ENCODE measurements at places on chromosomes 3 and 15.

DNA sequence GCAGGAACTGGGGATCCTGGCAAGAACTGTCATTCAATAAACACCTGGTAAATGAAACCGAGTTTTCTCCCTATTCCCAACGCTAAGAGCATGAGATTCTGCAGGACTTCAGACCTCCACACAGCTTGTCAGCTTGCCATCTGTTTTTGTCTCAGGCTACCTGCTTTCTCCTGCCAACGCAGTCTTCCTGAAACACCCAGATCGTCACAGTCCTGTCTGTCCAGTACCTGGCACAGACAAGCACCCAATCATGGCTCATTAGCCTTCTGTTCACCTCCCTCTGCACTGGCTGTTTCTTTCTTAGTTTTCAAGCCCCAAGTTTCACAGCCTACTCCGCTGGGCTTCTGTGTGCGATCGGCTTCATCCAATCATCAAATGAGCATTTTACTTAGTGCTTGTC is 5.0 kb downstream of the SLC12A8 start:
- DNase-seq = no peak

GRCh38 chr3:180409170-180409569 is 192.8 kb upstream of the TTC14 start:
- DNase-seq = no peak

DNA sequence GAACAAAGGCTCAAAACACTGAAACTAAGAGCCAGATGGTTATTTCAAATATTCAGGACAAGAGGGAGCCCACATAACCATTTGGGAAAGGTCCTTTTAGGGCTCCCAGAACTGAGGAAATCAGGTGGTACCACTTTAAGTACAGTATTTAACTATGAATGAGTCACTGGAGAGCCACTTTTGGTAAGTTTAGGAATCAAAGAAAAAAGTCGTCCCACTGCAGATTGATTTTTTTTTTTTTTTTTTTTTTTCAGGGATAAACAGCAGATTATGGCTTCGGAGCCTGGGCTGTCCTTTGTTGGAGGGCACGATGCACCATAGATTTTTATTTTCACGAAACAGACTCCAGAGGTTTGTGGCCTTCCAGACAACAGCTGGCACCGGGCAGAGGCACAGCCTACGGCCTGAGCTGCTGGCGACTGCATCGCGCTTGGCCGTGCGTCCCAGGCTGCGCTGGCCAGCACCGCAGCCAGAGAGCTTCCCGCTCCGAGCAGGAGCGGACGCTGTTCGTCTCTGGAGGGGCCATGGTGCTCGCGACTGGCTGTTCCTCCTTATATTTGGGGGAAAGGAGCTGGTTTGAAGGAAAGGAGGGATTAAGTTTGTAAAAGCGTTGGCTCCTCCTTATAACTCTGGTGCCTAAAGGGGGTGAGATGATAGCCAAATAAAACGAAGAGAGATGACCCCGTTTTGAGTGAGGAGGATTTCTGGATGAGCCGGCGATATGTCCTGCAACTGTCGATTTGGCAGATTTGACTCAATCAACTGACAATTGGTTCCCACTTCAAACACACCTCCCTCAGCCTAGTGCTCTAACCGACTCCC is 152.9 kb upstream of the GOLIM4 start:
- no peak for DNase-seq

DNA sequence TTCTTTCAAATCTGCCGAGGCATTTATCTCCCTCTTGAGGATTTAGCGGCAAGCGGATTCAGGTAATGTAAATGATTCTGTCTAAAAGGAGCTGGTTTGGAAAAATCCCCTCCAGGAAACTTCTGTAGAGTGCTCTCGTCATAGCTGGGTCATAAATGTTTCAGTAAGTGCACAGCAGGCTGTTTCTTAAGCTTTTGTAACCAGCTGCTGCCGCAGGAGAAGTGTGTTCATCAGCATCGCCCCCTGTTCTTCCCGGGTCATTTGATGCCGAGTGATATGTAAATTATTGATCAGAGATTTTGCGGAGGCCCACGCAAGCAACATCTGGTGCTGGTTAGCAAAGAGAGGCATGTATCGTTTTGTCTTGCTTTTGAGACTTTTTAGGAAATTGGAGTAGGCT is 53.1 kb downstream of the DNASE1L3 start:
- DNase-seq = no peak

- DNase-seq = no peak
Measured at GRCh38 chr3:4514321-4514720, 21.2 kb downstream of the ITPR1 start.

DNA sequence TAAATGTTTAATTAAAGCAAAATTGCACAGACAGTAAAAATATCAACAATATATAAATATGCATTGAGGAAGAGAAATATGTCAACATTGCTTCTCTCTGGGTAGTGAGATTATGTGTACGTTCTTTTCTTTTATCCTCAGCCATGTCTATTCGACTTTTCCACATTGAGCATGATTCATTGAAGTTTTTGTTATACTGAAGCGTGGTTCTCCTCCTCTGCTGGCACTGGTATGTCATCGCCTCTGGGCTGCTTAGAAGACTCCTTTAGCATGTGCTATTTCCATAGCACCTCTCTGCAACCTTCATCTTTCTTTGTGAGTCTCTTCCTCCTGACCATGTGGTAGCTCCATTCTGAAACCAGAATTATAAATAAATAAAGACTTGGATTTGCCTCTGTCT is 65.8 kb upstream of the AKAP13 start:
- DNase-seq = no peak

- no peak for DNase-seq
Measured at GRCh38 chr3:185175370-185175987, 22.6 kb upstream of the C3orf70 start.

DNA sequence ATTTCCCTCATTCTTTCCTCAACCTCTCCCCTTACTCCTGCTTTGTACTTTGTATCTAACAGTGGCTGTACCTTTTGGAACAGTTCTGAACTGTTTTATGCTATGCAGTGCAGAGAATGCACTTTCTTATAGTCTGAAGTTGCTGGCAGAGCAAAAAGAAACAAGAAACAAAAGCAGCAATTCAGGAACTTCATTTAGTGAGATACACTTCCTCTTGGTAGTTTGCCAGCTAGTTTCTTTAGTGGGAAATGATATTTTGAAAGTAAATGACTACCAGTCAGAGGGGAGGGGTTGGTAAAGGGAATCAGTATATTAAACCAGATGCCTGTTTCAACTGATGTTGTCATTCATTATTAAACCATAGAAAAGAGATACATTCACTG is 55.0 kb upstream of the CHD2 start:
- no peak for DNase-seq

- no peak for DNase-seq
Measured at GRCh38 chr3:104428337-104428925, 938.3 kb upstream of the ALCAM start.

DNA sequence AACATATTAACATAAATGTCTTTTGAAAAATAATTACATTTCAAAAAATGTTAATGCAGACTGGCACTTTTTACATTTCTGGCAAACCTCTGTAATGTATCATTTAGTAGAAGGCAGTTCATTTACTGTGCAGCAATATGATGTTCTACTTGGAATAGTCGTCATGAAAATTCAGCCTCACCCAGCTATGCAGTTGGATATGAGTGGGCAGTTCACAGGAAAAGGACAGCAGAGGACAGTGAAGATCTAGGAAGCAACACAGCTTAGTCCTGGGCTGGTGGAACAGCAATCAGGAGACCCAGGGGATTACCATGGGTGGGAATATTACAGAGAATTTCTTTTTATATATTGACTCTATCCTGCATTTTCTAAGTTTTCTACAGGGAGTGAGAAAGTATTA is 63.6 kb downstream of the ANO10 start:
- no peak for DNase-seq

- DNase-seq = no peak
Measured at GRCh38 chr15:73539212-73540128, 93.7 kb downstream of the NPTN start.

DNA sequence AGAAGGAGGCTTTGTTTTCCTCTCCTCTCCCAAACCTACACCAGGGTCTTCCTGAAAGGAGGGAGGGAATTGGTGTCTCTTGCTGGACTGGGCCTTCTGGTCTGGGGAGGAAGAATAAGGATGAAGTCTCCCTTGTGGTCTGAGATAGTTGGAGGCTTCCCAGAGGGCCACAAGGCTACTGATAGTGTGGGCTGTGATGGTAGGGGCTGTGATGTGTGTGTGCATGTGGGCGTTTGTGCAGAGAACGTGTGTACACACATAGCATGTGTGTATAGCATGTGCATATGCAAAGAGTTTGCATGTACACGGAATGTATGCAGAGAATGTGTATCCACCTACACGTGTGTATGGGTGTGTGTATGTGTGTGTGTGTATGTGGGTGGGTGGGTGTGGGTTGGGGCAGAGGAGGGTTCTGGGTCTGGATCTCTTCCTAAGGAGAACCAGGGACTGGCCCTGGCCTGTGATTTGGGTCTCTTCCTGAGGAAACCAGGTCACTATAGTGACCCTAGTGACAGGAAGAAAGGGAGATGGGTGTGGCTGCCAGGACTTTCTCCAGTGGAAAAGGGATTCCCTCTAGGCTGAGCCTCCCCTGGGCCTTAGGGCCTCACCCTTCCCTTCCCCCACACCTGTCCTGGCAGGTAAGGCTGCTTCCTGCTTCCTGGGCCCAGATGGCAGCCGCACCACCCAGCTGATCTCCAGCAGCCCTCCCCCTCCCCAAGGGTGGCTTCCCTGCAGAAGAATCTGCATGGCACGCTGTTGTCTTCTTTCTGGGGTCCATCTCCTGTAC is 1.7 kb downstream of the FLNB start:
- no peak for DNase-seq

DNA sequence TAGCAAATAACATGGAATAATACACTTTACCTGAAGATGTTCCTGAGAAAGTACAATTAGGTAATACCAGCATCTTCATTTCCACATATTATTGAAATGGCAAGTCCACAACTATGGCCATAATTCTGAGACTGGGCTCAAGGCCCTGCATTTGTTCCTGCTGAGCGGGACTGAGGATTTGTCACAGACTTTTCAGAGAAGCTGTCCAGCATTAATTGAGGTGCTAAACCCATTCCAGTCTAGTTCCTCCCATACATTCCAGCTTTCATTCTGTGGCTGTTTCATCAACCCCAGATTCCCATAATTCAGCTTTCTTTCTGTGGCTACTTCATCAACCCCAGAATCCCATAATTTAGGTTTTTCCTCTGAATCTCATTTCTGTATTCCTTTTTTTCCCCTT is 293.4 kb upstream of the GBE1 start:
- no peak for DNase-seq

DNA sequence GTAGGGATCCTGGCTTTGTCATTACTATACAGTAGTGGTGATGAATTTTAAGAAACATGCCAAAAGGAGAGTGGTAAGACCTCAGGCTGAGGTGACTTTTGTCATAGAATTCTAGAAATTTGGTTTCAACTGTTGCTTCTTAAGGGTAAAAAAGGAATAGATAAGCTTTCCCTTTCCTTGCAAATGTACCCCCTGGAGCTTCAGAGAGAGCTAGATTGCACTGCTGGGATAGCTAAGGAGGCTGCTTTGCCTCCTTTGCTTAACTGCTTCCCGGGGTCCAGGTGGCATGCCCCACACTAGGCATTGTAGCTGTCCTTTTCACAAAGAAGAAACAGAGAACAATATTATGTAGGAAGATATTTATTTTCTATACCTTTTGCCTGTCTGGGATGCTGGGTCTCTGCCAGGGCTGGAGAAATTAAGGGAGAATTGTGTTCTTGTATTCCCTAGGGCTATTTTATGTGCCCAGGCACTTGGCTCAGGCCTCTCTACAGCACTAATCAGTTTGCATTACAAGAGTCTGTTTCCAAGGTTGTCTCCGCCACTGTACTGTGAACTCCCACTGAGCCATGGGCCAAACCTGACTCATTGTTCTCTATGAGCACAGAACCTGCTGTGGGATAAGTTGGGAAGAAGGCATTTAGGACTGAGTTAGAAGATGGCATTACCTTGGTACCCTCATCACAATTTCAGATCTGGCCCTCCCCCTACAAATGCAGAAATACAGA is 460.0 kb downstream of the PDCD6IP start:
- no peak for DNase-seq

DNA sequence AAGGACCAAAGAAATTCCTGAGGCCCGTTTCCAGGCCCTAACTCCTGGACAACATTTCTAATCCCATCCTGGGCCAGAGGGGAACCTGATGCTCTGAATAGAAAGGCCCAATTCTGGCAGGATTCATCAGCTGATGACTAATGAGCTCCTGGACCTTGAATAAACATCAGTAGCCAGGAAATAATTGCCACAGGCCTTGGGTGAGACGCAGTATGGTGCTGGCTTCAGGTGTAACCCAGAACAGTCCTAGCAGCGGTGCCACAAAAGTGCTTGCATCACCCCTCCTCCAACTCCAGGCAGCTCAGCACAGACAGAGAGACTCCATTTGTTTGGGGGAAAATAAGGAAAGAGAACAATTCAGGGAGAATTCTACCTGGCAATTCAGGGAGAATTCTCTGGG is 184.7 kb upstream of the POU1F1 start:
- DNase-seq = no peak

GRCh38 chr15:74376226-74376625 is 8.8 kb upstream of the CYP11A1 start:
- no peak for DNase-seq

DNA sequence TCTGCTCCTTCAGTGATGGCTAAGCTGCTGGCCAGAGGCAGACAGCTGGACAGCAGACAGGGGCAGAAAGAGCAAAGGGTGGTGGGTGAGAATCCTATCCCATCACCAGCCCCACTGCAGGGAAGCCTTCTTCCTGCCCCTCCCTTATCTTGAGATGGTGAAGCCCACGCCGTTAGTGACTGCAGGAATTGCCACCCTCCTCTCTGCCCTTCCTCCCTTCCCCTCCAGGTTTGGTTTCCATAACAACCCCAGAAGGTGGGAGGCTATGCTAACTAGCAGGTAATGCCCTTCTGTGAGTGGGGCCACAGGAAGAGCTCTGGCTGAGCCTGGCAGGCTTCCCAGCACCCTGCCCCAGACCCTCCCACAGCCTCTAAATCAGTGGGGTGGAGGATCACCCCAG is 32.8 kb downstream of the SCN5A start:
- DNase-seq = no peak

- DNase-seq = no peak
Measured at GRCh38 chr15:26516102-26516980, 256.5 kb downstream of the GABRB3 start.

GRCh38 chr3:194572944-194573491 is 60.2 kb downstream of the TMEM44 start:
- no peak for DNase-seq

GRCh38 chr3:144770915-144771351 is 799.3 kb downstream of the DIPK2A start:
- DNase-seq = no peak

GRCh38 chr3:16900779-16901440 is 16.2 kb downstream of the PLCL2 start:
- no peak for DNase-seq

GRCh38 chr3:29178809-29179793 is 101.8 kb upstream of the RBMS3 start:
- DNase-seq = no peak

- no peak for DNase-seq
Measured at GRCh38 chr15:85389772-85390171, 9.4 kb downstream of the AKAP13 start.

Data from activated CD4-positive, alpha-beta T cell treated with anti-CD3 and anti-CD28 coated beads for 24 hours (primary cell).